ENCODE measurements at places on chromosomes 5 and 9.

DNA sequence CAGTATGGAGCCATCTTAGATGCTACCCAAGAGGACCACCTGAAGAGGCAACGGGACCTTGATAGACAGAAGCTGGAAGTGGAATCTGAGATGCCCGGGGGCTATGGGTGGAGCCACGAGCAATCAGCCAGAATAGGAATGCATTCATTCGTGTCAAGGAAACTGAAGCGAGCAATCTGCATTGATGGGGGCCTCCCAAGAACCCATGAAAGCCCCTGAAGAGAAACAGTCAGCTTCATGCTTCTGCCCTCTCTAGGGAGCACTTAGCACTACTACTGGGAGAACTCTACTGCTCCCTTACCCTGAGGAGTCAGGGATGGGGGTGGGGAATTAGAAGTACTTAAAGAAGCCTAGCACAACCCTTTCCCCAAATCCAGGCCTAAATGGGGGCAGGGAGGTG, 51.9 kb upstream of the TCERG1 start:
- DNase-seq, result no peak

- DNase-seq, result no peak
These were observed 12.5 kb upstream of the LHX2 start for GRCh38 chr9:123998970-123999621.

GRCh38 chr9:69975681-69976080, 68.0 kb upstream of the MAMDC2 start:
- DNase-seq, result no peak

DNA sequence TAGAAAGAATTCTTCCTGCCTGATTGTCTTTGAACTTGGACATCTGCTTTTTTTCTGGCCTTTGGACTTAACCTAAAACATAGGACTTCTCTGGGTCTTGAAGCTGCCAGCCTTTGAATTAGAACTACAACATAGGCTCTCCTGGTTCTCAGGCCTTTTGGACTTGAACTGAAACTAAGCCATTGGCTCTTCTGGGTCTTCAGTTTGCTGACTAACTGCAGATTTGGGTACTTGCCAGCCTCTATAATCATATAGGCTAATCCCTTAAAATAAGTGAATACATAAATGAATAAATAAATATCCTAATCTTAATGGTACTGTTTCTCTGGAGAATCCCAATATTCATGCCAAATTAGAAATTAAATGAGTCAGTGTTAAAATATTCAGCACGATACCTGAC, 473.4 kb upstream of the PAPPA start:
- no peak for DNase-seq

Measured in CD4-positive, alpha-beta T cell treated with Interferon alpha-2 for 1 hour (primary cell).